NCI-H2029 (cell line): ENCODE measurements at places on chromosomes 6 and 20.

DNA sequence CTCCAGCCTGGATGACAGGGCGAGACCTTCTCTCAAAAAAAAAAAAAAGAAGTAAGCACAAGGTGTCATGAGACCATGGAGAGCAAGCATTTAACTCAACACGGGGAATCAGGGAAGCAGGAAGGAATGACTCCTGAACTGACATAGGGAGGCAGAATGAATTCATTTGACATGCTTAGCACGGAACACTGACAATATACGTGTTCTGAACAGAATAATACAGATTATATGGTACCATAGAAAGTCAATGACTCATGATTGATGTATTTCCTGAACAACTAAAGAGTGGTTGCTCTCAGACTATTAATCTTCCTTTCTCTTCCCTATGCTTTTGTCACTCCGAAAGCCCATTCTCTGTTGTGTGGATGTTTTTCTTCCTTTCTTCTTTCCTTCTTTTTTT is 20.7 kb upstream of the ASIP start:
- no peak for DNase-seq

DNA sequence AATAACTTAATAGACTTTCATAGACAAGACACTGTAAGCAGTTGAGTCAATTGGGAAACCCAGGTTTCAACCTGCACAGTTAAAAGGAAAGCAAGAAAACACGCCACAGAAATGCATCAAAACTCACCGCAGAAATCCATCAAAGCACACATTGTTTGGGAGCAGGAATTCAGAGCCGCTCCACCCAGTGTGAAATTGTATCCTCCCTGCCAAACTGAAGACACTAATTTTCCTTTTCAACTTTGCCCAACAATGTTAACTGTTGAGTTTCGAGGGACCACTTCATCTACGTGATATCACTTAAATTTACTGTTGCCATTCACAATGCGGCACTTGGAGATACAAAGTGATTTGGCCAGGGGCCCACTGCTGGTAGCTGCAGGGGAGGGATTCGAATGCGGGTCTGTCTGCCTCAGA is 92.7 kb downstream of the DACT2 start:
- no peak for DNase-seq

DNA sequence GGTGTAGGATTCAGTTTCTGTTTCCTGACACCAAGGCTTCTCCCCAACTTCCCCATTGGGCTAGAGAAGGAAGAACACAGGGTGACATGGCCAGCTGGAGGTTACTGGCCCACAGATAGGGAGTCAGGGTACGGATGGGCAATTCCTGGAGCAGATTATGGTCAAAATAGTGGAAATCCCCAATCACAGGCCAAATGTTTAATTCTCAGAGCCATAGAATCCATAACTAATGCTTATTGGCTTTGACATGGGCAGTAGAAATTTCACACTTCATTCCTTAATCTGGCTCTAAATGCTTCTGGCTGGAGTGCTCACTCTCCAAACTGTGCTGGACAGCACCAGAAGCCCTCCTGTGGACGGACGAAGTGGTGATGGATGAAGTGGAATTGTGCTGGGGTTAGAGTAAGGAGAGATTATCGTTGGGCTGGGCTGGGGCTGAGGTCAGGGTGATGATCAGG is 887 bp downstream of the SIGLEC1 start:
- DNase-seq, result no peak

GRCh38 chr6:54817236-54817635 is 29.3 kb upstream of the FAM83B start:
- DNase-seq, result no peak

DNA sequence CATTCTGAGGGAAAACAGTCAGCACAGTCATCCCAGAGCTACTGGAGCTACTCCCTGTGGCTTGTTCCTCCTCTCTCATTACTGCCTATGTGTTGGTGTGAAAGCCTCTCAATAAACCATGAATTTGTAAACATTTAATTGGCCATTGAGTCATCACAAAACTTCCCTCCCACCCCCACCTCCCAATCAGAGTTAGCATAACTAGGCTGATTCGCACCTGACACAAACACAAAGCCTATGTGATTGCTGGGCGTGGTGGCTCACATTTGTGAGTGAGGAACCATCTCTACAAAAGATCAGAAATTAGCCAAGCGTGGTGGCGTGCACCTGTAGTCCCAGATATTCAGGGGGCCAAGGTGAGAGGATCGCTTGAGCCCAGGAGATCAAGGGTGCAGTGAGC is 17.1 kb upstream of the SNTA1 start:
- no peak for DNase-seq

DNA sequence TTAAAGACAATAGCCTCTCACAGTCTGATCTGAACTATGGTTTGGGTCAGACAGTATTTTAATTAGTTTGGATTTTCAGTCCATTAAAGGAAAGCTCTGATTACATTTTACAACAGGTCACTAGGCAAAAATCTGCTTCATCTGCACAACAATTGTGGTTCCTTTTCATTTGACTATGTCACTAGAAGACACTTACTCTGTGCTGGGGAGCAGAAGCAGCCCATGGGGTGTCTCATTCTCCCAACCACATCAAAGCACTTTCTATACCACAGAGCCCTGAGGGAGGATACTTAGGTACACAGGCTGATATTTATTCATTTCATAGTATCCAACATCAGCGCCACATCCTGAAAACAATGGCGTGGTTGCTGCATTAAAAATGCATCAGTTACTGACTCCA is 36.6 kb upstream of the HDAC2 start:
- DNase-seq, result no peak

DNA sequence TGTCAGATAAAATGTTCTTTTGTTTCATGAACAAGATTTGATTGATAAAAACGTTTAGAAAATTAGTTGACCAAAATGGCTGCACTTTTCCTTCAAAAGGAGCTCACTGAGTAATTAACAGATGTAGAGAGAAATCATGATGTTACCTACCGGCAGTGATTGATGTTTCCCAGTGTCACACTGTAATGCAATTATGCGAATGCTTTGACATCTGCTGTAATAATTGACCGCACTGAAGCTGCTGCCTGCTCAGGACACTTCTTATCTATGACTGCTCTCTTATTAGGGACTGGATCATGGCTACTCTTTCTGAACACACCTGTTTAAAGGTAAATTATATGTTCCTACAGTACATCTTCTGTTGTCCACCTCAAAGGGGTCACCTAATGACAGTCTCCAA is 94.6 kb downstream of the GPR63 start:
- no peak for DNase-seq

- no peak for DNase-seq
Measured at GRCh38 chr6:89434954-89435353, 2.0 kb downstream of the ANKRD6 start.

- DNase-seq, result no peak
Measured at GRCh38 chr20:32380745-32381144, 22.6 kb downstream of the ASXL1 start.
